H1 (cell line): ENCODE measurements at places on chromosomes 6 and 20. TPM values are rescaled to one million over a fixed set of nuclear protein-coding genes. Genes with fewer than 3 reads are reported as not detected.

DNA sequence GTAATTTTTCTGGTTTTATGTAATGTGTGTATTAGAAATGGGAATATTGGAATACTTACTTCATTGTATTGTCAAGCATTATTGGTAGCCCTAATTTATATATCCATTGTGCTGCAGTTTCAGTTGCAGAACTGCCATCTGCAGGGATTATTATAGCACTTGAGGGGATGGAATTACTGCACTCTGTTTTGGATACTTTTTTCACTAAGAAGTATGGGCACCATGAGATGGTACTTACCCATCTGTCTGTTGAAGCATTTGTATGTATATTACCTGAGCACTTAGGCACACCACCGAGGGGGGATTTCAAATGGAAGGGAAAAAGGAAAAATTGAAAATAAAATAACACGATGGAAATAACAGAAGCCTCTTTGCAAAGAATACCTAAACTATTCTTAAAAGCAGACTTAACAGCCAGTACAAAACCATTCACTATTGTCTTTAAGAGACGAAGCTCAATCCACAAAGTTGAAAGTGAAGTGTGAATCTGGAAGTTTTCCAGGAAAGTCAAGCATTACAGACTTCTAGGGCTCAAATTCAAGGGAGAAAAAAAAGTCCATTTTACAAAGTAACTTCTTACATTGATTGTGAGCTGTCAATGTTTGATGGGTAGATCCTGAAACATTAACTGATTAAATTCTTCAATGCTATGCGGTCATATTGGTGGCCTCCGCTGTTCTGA is 318.7 kb downstream of the SOX4 start:
- H3K36me3 ChIP-seq, result no peaks in the 10 kb centered on the region
- H3K27ac ChIP-seq, result no peak overlapping the region
- no peak overlapping the region for H3K4me3 ChIP-seq
- DNase-seq, result no peak
- peaks cover 5% of the 10 kb centered on the region for H3K4me1 ChIP-seq

GRCh38 chr6:169800668-169801395 is 49.4 kb downstream of the ERMARD start:
- H3K4me1 ChIP-seq, result no peaks in the 10 kb centered on the region
- H3K36me3 ChIP-seq, result no peaks in the 10 kb centered on the region
- peaks cover 2% of the 10 kb centered on the region; the same call in 1 of the 2 replicates for H3K27me3 ChIP-seq

DNA sequence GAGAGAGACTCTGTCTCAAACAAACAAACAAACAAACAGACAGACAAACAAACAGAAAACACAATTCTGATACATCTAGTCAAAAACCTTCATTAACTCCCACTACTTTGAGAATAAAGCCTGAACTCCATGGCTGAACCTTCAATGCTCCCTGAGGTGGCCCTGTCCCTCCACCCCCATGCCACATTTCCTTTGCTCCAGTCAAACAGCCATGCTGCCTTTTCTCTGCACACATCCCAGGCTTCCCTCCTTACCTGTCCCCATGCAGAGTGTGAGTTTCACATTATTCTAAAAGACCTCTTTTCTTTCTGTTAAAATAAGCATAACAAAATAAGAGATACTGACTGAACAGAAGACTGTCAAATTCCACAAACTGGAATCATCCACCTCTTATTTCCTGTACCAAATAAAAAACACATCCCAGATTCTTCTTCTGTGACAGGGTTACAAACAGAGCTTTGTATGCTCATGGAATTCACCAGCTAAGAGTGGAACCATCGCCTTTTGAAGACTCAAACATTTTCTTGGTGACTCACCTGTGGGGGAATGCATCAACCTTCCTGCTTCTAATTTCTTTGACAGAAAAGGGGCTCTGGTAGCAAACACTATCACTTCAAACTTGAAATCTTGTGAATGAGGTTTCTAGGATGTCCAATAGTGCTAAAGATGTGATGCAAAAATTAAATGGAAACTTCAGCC is 71.0 kb upstream of the SLC22A16 start:
- H3K4me3 ChIP-seq, result no peak overlapping the region
- DNase-seq, result no peak
- no peak overlapping the region for H3K27ac ChIP-seq
- no peaks in the 10 kb centered on the region for H3K36me3 ChIP-seq
- H3K4me1 ChIP-seq, result no peaks in the 10 kb centered on the region; the same call in 1 of the 2 replicates
- H3K27me3 ChIP-seq, result no peaks in the 10 kb centered on the region

DNA sequence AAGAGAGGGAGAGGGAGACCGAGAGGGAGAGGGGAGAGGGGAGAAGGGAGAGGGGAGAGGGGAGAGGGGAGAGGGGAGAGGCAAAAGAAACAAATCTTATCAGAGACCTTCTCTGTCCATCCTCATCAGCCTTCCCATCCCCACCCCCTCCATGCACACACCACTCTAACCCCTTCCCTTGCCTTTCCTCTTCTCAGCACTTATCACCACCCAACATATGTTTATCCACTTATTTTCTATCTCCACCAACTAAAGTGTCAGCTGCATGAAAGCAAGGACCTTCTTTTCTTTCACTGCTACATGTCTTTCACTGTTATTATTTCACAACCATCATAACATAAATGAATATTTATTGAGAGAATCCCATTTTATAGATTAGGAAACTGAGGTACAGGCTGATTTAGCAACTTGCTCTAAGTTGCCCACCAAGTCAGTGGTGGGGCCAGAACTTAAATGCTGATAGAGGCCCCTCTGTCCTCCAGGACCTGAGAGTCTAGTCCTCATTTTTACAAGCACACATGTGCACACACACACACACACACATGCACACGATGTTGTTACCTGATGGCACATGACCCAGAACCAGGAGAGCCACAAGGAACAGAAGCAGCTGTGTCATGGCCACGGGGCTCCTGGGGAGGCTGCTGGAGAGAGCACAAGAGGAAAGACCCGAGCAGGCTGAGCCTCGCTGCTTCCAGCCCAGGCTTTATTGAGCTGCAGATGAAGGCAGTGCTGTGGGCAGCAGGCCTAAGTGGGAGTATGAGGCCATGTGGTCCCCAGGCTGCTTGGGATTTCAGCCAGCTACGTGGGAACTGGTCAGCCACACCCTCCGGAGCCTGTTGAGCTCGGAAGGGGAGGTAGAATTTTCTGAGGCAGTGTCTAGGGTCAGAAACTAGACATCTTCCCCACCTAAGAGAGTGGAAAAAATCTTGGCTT is 2.3 kb downstream of the DEFB124 start:
- no peak overlapping the region for H3K4me3 ChIP-seq
- H3K27me3 ChIP-seq, result no peaks in the 10 kb centered on the region
- no peak overlapping the region for H3K27ac ChIP-seq
- H3K36me3 ChIP-seq, result no peaks in the 10 kb centered on the region
- H3K4me1 ChIP-seq, result no peaks in the 10 kb centered on the region
- DNase-seq, result no peak

DNA sequence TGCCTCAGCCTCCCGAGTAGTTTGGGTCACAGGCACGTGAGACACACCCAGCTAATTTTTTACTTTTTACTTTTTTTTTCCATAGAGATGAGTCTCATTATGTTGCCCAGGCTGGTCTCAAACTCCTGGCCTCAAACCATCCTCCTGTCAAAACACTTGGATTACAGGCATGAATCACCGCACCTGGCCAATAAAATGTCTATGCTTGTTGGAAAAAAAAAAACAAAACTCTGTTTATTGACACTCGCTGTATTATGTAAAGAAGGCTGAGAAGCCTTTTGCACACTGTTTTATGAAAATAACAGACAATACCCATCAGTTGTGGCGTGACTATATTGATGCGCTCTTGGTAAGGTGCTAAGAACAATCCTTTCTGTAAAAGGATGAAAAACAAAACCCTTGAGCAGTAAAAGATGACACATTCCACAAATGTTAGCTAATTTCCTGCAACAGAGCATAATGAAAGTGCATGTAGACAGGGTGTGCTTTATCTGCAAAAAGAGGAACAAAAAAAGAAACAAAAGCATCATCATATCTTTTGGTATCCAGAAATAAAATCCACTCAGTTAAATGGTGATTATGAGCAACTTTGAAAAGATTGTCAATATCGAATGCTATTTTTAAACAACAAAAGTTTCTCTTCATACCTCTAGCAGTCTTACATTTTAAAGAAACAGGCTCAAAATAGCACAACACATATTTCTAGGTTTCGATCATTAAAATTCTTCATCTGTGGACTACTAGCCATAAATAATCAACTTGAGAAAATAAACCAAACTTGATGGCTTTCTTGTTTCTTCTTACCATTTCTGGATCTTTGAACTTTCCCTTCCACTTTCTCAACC is 108.3 kb upstream of the PHACTR1 start:
- H3K27me3 ChIP-seq, result no peaks in the 10 kb centered on the region
- no peak overlapping the region for H3K4me3 ChIP-seq
- H3K36me3 ChIP-seq, result no peaks in the 10 kb centered on the region
- H3K27ac ChIP-seq, result no peak overlapping the region

- H3K27ac ChIP-seq, result no peak overlapping the region
- H3K36me3 ChIP-seq, result no peaks in the 10 kb centered on the region
- DNase-seq, result no peak
- H3K4me1 ChIP-seq, result no peaks in the 10 kb centered on the region
- H3K4me3 ChIP-seq, result no peak overlapping the region
- H3K27me3 ChIP-seq, result no peaks in the 10 kb centered on the region
Observed at GRCh38 chr20:47027042-47027441, 132.4 kb downstream of the EYA2 start.

GRCh38 chr6:107447663-107448216 is 11.6 kb downstream of the PDSS2 start:
- H3K27ac ChIP-seq, result no peak overlapping the region
- no peak overlapping the region for H3K4me3 ChIP-seq
- no peak for DNase-seq
- no peaks in the 10 kb centered on the region for H3K27me3 ChIP-seq

Gene SGK2
- 0.21 and 0.58 TPM in 2 replicates for polyA plus RNA-seq

Gene SPATS1
- polyA plus RNA-seq, result not detected in 2 replicates

Gene PDSS2
- polyA plus RNA-seq, result 10.7 TPM in 2 replicates

Gene CLPSL1
- 0.88 TPM in 1 of 2 replicates, not detected in the other for polyA plus RNA-seq

Gene COL21A1
- 0.75 and 1.6 TPM in 2 replicates for polyA plus RNA-seq

Gene GFOD1
- polyA plus RNA-seq, result 2.5 and 3.4 TPM in 2 replicates
